Amniotic stem cell (primary cell): ENCODE measurements at places on chromosomes 7 and 10.

DNA sequence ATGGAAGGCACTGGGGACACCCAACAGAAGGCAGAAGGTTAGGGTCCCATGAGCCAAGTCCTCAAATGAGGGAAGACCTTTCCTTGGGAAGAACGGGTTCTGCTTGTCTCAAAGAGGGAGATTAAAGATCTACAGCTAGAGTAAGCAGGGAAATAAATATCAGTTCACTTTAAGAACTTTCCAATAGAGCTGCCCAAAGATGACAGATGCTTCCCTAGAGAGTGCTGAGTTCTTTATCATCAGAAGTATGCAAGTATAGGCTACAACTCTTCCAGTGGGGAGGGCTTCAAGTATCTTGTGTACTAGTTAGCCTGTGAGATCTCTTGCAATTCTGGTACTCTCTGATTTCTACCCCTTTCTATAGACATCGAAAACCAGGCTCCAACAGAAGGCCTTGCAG is 39.4 kb downstream of the EMX2 start:
- DNase-seq = no peak

DNA sequence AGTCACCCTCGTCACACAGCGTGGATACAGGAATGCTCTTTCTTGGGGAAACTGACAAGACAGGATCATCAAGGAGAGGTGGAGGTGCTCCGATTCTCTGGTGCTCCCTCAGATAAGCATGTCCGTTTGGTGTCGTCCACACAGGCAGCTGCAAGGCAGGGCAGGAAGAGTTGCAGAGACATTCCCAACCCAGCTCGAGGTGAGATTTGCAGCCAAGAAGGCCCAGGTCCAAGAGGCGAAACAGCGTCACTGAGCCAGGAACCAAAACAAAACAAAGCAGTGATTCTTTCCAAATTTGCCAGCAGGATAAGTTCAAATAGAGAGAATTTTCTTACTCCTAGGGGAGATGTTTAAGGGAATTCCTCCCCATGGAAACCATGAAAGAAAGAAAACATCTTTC is 386.5 kb upstream of the PFKP start:
- no peak for DNase-seq

GRCh38 chr7:42931447-42931833 is 534 bp downstream of the PSMA2 start:
- no peak for DNase-seq

DNA sequence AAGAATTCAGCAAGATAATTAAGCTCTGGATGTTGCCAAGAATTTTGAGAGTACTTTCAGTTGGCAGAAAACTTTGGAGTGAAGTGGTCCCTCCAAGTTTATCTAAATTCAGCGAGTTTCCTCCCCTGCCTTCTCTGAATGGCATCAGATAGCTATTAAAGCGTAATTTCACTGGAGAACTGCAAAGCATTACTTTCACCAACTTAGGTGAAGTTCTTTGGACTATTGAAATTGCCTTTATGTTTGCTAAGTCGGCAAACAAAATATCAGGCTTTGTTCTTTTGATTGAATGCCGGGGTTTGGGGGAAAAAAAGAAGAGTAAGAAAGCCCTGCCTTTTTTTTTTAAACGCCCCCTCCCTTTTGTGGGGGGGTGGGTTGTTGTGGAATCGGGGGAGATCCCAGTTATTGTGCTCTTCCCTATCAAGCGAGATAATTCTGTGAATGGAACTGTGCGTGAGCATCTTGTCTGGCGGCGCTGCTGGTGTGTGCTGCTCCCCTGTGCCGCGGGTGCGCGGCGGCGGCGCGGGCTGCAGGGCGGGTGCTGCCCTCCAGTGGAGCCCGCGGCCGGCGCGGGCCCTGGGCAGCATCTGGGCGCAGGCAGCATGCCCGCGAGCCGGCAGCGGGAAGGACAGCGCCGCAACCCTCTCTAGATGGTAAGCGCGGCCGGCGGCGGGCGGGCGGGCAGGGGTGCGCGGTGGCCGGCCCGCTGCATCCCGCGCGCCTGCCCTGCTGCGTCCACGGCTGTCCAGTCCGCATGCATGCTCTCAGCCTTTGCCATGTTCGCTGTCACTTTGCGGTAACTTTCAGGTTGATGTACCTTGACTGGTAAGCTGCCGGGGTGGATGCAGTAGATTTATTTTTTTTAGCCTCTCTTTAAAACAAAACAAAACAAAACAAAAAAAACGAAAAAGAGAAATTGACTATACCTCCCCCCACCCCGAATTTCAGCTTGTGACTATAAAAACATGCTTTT is 176.5 kb downstream of the TCF7L2 start:
- peak; percentile 61 for DNase-seq

DNA sequence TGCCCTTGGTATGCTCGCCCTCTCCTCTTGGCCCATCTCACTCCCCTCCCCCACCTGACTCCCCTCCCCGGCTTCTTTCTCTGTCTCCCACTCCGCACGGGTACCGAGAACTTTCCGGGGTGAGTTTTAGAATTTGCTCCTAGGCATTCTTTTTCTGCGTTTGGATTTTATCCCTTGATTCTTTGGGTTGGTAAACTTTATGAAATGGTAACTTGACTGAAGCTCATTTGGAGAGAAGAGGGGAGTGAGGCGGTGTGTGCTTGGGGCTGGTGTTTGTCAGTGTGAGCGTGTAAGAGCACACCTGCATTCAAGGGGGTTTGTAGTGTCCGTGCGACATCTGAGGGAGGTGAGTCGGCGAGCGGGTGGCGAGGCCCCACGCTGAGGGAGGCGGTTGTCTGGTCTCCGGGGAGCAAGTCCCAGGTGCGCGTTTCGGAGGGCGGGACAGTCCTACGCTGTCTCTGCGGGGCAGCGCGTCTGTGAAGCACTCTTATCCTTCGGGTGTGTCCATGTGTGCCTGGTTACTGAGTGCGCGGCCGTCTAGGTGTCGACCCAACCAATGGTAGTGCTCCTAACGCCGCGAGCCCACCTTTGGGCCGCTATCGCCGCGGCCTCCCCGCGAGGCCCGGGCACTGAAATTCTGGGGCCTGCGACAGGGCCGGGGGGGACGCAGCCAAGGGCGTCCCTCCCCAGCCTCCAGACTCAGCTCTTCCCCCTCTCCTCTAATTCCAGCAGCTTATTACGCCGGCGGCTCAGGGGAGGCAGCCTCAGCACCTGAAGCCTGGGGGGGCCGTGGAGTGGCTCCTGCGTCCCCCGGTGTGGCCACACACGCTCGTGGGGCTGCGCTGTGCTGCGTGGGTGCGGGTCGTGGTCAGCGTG is 2.6 kb upstream of the ZNF503 start:
- DNase-seq = no peak
